GF-D8 (cell line): ENCODE measurements at places on chromosomes 13 and 19.

DNA sequence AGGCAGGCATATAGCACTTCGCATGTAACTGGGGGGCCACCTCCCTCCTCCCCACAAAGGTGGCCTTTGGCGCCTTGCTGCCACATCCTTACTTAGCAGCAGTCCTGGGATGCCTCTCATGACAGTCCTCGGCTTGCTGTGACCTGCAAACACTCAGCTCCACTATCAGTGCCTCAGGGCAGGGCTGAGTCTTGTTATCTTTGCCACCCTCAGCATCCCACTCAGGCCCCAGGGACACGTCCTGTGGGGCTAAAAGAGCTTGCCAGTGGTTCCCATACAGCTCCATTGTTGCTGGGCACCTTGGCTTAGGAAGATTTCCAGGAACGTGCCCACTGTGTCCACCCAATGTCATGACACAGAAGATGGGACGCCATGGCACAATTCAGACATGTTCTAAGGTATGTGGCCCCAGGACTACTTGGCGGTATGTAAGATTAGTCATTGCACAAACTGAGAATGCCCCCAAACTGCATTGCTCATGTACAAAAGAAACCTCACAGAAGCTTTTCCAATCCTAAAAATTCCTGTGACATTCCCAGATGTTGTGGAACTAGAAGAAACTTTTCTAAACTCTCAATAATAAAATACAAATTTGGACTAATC, 16.3 kb downstream of the DOCK9 start:
- no peak for DNase-seq

DNA sequence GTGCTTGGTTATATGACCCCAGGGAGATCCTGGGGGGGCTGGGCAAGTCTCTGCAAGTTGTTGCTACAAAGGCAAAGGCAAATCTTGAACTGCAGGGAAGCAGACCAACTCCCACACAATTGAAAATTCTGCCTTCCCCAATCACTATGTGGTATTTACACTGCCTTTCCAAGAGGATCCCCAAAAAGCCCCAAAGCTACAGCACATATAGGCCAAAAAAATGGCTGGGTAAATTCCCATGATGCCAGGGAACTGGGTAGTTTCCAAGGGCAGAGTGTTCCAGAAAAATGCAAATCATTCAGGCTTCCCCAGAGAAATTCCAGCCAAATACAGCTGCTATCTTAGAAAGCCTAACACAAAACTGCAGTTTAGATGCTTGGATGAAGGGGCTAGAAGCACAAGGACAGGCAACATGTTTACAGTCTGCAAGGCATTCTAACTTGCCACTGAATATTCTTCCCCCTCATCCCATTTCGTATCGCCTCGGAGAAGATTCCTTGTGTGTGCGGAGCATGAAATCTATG, 6.2 kb downstream of the FOXO1 start:
- DNase-seq: no peak

DNA sequence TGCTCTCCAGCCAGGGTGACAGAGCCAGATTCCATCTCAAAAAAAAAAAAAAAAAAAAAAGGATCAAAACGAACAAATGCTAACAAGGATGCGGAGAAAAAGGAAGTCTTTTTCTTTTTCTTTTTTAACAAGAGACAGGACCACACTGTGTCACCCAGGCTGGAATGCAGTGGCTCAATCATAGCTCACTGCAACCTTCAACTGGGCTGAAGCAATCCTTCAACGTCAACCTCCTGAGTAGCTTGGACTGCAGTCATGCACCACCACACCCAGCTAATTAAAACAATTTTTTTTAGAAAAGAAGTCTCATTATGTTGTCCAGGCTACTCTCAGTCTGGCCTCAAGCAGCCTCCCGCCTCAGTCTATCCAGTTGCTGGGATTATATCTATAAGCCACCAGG, 20.8 kb upstream of the OR7A17 start:
- DNase-seq: no peak

DNA sequence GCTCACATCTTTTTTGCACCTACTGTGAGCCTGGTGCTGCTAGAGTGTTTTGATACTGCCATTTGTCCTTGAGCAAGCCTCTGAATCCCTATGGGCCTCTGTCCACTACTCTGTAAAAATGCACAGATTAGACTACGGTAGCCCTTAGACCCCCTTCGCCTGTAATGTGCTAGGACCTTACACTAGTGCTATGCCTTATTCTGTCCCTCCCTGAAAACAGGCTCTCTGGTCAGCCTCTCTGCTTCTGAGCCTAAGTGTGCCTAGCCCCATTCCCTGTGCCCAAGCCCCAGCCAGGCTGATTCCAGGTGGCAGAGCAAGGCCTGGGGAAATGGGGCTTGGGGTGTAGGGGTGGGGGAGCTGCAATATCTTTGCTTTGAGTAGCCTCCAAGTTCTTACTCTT, 10.7 kb downstream of the HMGB1 start:
- no peak for DNase-seq

DNA sequence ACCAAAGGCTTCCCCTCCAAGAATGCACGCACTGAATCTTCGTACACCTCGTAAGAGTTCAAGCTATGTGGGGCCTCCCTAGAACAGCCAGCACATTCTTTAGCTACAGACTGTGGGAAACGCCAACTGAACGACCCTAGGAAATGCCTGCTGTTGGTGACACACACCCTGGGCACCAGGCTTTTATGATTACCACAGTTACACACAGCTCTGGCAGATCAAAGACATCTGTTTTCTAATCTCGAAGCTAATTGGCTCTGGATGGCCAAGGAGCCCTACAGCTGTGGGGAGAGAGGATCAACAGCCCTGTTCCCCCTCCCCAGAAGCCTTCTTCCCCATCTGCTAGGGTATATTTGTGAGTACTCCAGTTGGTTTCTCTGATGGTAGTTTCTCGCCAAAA, 123.0 kb downstream of the COL4A1 start:
- DNase-seq: no peak

DNA sequence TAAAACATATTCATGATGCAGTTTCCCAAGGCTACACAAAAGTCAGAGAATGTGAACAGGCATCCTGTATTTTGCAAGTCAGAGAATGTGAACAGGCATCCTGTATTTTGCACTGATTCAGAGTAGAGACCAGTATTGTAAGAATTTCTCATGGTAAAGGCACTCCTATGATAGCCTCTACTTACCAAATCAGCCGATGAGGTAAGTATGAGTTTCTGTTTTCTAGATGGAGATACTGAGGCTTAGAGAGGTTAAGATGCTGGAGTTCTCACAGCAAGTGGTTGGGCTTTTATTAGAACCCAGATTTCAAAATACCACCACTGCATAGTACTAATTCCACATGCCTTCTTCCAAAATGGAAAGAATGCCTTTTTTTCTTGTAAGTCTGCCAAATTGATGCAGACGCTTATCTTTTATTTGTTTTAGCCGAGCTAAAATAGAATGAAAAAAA, 12.3 kb downstream of the TPT1 start:
- no peak for DNase-seq

DNA sequence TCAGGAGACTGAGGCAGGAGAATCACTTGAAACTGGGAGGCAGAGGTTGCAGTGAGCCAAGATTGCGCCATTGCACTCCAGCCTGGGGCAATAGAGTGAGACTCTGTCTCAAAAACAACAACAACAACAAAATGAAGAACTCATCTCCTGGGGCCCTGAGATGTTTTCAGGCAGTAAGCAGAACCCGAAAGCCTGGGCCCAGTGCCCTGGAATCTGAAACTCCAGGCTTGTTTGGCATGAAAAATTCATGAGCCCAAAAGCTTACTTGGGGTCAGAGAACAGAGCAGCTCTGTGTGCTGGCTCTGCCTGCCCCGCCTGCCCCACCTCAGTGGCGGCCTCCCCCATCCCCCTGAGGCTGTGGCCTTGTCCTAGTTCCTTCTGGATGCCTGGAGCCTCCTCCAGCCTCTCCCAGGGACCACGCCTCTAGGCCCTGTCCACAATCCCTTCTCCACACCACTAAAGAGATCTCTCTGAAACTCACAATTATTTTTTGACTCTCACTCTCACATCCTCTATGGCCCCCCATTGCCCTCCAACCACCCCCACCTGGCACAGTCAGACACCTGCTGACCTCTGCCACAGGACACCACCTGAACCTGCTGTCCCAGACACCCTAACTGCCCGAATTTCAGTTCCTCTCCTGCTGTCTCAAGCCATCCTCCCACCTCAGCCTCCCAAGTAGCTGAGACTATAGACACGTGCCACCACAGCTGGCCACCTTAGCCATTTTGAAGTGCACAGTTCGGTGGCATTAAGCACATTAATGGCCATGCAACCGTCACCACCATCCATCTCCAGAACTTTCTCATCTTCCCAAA, 6.9 kb upstream of the AP1M2 start:
- DNase-seq: no peak
